Cardiac septum (tissue), 1 donor: ENCODE measurements at places on chromosomes 16 and 17. TPM values are rescaled to one million over a fixed set of nuclear protein-coding genes. Genes with fewer than 3 reads are reported as not detected.

DNA sequence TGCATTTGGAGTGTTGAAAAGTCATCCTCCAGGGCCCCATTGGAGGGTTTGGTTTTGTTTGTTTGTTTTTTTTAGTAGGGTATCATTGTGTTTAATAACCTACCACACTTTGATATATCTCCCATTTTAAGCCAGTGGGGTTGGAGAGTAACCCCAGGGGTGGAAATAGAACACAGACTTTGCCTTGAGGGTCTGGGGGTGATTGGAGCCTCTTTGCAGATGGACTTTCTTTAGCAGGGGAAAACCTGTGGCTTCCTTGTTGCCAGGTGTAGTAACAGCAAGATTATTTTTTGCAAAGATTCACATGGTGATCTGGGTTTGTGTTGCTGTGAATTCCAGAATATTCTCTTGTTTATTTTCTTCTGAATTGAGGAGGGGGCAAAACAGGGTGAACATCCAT is 1.5 kb downstream of the ABCC1 start:
- no peak for DNase-seq

DNA sequence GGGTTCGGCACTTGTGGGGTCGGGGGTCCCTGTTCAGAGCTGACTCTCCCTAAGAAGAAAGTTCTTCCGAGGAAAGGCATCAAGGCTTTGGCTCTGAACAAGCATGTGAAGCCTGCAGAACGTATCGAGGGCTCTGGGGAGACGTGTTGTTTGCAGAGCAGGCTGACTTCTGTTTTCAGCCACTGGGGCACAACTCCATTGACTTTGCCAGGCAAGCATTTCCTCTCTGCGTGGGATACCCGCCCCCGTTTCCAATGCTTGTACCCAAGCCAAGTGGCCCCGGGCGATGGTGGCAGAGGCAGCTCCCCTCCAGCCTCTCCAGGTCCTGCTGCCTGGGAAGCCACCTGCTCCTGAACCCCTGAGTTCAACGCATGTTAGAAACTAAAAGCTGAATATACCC is 255.7 kb downstream of the RBFOX3 start:
- DNase-seq = no peak

DNA sequence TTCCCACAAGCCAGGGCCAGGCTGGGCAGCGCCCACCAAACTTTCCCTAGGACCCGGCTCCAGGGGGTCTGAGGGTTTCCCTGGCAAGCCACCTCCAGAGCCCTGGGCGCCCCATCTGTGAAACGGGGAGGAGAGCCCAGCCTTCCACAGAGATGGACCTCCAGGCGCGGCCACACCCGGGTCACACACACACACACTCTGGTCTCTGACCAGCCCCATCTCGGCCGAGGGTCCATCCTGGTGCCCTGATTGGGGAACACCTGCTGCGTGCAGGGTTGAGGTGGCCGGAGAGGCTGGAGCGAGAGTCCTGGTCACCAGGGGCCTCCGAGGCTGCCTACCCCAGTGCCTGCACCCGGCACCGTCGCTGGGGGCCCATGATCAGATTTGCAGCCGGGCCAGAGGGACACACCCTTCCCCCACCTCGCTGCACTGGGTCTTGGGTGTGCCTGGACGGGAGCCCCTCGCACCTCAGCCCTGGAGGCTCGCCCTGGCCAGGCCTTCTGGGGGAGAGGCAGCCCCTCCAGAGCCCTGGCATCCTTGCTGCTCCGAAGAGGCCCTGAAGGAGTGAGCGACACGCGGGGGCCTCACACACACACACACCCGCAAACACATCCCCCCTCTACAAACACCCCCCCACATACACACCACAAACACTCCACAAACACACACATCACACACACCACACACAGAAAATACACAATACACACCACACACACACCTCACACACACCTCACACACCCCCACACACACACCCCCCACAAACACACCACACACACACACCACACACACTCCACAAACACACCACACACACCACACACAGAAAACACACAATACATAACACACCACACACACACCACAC is 29.7 kb downstream of the SLC25A10 start:
- DNase-seq = no peak

DNA sequence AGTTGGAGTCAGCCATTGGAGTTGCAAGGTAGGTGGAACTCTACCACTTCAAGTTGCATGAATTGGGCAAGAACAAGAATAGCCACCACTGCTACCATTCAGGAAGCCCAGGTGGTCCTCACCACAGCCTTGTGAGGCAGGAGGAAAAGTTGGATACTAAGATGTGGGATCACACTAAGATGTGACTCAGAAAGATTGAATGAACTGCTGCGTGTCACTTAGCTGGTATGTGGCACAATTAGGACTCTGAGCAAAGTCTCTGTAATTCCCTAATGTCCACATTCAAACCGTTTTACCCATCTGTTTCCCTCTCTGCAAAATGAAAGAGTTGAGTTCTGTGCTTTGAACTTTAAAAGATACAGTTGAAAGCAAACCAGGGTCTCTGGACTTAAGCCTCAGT is 44.7 kb upstream of the HS3ST3A1 start:
- DNase-seq = no peak

- no peak for DNase-seq
Measured at GRCh38 chr17:74691151-74691550, 21.6 kb downstream of the CD300LF start.

- DNase-seq = no peak
Measured at GRCh38 chr17:44901411-44901921, 2.2 kb upstream of the EFTUD2 start.

- DNase-seq = no peak
Measured at GRCh38 chr17:47257651-47258339, 4.2 kb downstream of the ITGB3 start.

DNA sequence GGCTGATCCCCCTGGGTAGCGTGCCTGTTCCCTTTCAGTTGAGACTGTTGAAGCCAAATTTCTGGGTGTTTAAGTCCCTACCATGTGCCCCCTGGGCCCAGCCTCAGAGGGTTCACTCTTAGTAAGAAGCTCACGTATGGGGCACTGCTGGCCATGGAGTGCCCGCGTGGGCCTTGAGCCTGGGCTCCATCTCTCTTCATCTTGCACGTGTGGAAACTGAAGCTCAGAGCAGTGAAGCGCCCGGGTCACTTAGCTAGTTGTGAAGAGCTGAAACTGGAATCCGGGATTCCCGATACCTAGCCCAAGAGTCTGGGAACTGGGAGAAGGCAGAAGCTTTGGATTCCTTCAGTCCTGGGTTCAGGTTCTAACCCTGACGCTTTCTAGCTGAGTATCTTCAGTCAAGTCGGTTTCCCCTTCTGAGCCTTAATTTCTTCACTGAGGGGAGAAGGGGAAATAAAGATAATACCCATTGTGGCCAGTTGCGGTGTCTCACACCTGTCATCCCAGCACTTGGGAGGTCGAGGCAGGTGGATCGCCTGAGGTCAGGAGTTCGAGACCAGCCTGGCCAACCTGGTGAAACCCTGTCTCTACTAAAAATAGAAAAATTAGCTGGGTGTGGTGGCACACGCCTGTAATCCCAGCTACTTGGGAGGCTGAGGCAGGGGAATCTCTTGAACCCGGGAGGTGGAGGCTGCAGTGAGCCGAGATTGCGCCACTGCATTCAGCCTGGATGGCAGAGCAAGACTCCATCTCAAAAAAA is 103.9 kb downstream of the OR1D5 start:
- no peak for DNase-seq

GRCh38 chr17:53797501-53797900 is 25.2 kb upstream of the KIF2B start:
- DNase-seq = no peak

DNA sequence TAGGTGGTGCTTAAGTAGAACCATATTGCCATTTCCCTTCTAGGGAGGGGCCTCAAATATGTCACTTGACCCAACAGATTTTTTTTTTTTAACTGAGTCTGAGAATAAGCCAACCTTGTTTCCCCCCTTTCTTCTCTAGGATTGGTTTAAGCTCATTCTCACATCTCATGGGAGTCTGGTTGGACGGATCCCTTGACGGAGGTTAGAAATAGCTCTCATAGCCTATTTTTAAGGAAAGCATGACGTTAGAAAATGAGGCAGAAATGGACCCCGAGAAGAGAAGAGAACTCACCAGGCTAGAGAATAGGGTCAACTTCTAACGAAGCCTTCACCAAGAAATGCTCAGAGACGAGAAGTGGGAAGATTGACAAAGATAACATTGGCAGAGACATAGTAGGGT is 95.1 kb upstream of the ZFHX3 start:
- no peak for DNase-seq

- DNase-seq = no peak
Measured at GRCh38 chr16:58205276-58206036, 7.5 kb upstream of the CSNK2A2 start.

Gene KRTAP4-6
- total RNA-seq = not detected

Gene CD300E
- 0.67 TPM for total RNA-seq

Gene GAST
- not detected for total RNA-seq

Gene CCDC144A
- total RNA-seq = 0.22 TPM

Gene PTX4
- total RNA-seq = not detected
